ENCODE measurements at places on chromosomes 3 and 15.

DNA sequence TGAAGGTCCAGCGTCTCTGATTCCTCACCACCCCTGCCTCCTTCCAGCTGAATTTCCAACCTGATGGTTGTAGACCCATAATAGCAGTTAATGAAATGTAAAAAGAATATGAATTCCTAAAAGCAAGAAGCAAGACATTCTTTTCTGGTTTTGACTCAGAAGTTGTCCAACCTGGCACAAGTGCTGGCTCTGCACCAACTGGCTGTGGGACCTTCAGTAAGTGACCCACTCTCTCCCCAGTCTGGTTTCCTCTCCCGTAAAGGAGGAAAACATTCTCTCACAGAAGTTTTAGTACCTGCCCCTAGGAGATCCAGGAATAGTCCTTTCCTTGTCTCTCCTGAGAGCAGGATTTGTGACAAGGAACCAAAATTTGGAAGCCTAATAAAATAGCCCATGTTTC is 236.9 kb upstream of the TRIM42 start:
- no peak for DNase-seq

DNA sequence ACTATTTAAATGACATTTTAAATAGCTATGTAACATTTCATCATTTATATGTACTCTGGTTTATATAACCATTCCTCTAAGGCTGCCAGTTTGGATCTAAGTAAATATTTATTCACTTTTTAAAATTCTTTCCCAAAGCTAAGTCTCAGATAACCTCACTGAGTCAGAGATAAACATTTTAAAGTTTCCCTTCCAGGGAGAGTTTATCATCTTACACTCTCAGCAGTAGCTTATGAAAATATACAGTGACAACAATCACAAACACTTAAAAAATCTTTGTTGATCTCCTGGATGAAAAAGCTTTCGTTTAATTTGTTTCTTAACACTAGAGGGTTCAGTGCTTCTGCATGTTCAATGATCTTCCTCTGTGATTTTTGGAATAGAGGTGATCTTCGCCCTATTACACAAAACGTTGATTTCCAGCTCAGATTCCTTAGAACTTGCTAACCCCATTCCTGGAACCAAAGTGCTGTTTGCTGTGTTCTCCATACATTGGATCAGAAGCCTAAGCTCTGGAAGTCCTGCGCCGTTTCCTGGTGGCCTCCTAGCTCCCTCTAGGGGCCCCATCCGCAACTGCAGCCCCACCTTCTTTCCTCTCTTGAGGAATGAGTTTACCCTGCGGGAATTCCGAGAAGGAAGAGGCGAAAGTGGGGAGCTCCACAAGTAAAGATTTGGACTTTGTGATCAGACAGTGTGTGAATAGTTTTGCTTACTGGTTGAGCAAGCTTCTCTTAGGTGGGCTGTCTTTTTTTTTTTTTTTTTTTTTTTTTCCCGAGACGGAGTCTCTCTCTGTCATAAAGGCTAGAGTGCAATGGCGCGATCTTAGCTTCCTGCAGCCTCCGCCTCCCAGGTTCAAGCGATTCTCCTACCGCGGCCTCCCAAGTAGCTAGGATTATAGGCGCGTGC is 29.3 kb upstream of the SACM1L start:
- DNase-seq = peak; percentile 24

DNA sequence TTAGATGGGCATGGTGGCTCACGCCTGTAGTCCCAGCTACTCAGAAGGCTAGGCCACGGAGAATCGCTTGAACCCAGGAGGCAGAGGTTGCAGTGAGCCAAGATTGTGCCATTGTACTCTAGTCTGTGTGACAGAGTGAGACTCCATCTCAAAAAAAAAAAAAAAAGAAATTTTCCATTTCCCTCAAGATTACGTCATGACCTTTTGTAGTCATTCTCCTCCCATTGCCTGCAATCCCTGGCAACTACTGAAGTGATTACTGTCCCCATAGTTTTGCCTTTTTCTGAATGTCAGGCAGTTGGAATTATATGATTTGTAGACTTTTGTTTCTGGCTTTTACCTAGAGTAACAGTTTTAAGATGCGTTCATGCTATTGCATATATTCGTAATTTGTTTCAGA is 28.0 kb downstream of the WDR76 start:
- no peak for DNase-seq

DNA sequence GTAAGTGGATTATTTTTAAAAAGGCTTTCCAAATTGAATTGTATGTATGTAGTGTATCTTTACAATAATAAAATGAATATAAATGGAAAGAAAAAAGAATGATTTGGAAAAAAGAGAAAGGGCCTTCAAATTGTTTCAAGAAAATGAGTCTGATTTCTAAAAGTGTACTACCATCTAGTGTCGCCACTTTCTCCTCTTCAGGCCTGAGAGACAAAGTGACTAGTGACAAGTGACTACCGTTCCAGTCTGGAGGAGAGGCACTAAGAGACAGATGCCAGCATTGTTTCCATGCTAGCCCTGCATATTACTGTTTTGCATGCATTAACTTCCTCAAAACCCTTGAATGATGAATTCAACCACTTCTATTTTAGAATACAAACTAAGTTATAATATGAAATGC is 39.3 kb downstream of the P3H2 start:
- no peak for DNase-seq

- no peak for DNase-seq
Measured at GRCh38 chr15:79675982-79676381, 220.8 kb downstream of the MTHFS start.
